SJCRH30 (cell line): ENCODE measurements at places on chromosomes 11 and 22. TPM values are rescaled to one million over a fixed set of nuclear protein-coding genes. Genes with fewer than 3 reads are reported as not detected.

The MMP27 gene
- not detected in 2 replicates for total RNA-seq

The KRTAP5-9 gene
- not detected in 2 replicates for total RNA-seq

The SLC6A5 gene
- not detected in 2 replicates for total RNA-seq

The FBLN1 gene
- 19.6 and 21.0 TPM in 2 replicates for total RNA-seq

The SYT8 gene
- total RNA-seq: 1.7 and 2.7 TPM in 2 replicates

GRCh38 chr22:50081426-50082196 is 3.6 kb downstream of the MLC1 start:
- DNase-seq: no peak

GRCh38 chr11:61650781-61651571 is 29.2 kb upstream of the DAGLA start:
- peak; percentile 98 for DNase-seq

DNA sequence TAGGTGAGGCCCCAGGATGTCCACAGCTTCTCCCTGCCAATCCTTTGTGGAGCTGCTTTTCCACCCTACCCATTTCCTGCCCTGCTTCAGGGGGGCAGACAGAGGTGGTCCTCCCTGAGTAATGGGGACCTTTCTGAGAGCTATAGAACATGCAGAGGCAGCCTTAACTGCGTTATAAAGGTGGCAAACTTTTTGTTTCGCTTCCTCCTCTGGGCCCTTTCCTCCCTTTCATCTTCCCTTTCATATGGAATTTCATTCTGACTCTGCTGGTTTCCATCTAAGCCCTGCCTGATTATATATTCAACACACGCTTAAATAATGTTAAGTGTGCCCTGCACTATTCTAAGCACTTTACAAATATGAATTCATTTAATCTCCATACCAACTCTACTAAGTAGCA is 169.3 kb upstream of the E2F8 start:
- DNase-seq: no peak

GRCh38 chr11:61966734-61967115 is 709 bp downstream of the FTH1 start:
- peak; percentile 43 for DNase-seq

- no peak for DNase-seq
Measured at GRCh38 chr11:13939961-13940906, 22.3 kb upstream of the SPON1 start.

DNA sequence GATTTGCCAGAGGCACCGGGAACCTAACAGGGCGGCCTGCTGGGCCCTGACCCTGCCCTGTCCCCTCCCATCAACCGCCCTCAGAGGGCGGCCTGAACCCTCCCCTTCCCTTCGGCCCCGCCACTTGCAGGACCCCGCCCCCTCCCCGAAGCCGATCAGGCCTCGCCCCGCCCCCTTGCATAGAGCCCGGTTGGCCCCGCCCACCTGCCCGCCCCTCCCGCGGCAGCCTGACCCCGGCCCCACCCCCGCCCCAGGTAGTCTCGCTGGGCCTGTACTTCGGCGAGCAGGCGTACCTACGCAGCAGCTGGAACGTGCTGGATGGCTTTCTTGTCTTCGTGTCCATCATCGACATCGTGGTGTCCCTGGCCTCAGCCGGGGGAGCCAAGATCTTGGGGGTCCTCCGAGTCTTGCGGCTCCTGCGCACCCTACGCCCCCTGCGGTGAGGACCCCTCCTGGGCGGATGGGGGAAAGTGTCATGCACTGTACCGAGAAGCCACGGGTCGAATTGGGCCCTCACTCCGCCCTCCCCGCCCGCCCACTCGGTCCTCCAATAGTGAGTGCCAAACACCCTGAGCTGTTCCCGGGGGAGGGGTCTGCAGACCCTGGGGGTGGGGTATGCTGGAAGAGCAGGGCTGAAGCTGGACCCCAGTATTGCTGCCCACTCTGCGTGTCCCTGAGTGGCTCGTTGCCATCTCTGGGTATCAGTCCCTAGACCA is 94.1 kb downstream of the CACNA1I start:
- DNase-seq: no peak

DNA sequence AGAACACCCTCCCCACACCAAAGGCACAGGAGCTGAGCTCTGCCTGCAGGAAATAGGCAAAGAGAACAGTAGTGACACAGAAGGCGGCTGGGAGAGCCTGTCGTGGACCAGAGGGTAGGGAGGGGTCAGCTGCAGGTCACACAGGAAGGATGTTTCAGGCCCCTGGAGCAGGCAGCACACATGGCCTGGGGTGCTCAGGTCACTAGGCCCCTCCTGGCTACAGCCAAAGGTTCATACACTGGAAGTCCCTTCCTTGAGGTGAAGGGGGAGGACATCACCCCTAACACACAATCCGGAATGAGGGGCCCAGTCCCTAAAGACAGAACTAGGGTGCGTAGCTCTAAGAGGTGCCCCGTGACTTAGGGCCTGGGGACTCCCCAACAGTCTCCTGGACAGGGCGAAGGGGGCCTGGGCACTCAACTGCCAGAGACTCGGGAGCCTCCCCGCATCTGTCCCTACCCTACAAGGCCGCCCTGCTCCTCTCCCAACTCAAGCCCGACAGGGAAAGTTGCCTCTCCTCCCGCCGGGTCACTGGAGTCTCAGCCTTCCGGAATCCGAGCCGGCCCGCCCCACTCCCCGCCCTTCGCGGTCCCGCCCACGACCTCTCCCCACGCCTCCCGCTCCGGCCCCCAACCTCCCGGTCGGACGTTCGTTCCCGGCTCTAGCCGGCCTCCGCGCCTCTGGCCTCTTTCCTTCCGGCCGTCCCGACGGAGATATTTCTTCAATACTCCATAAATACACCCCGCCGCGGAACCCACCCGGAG is at the start of gene CYB5R2:
CYB5R2 (minus strand) TSS at position 541 of the 764 bp plus-strand sequence. CDS start 675 bp downstream, outside the sequence.
- no peak for DNase-seq

- no peak for DNase-seq
Measured at GRCh38 chr11:19450282-19450681, 209.5 kb upstream of the E2F8 start.

DNA sequence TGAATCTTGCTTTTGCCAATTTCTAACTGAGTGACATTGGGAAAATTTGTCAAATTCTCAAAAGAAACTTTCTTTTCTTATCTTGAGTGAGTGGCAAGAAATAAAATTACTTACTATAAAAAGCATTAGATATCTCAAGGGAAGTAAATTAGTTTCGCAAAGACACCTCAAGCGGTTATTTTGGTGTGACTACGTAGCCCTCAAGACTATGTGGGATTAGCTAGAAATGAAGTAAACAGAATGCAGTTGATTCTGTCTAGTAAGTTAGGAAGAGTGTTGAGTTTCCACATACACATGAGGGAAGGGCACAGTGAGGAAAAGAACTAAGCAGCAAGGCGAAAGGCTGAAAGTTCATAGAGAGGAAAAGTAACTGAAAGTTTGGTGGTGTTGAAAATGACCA is 28.3 kb upstream of the MS4A6A start:
- DNase-seq: no peak

DNA sequence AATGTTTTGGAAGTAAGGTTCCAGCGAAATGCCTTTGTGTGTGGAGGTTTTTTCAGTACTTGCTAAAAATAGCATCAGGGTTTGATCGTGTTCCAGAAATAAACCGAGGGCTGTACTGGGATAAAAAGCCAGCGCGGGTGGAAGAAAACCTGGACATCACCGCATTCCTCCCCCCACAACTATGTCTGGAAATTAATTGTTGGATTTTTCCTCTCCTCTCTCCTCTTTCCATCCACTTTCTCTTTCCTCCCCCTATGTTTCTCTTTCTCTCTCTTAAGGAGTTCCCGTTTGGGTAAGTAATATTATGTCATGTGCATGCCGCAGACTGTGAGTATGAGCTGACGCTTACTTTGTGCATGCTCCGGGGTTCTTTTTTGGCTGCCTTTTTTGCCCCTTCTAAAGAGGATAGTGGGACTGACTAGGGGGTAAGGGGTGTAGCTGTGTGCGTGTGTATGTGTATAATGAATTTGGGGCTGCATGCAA is 104.2 kb upstream of the HSD17B12 start:
- DNase-seq: peak; percentile 18

DNA sequence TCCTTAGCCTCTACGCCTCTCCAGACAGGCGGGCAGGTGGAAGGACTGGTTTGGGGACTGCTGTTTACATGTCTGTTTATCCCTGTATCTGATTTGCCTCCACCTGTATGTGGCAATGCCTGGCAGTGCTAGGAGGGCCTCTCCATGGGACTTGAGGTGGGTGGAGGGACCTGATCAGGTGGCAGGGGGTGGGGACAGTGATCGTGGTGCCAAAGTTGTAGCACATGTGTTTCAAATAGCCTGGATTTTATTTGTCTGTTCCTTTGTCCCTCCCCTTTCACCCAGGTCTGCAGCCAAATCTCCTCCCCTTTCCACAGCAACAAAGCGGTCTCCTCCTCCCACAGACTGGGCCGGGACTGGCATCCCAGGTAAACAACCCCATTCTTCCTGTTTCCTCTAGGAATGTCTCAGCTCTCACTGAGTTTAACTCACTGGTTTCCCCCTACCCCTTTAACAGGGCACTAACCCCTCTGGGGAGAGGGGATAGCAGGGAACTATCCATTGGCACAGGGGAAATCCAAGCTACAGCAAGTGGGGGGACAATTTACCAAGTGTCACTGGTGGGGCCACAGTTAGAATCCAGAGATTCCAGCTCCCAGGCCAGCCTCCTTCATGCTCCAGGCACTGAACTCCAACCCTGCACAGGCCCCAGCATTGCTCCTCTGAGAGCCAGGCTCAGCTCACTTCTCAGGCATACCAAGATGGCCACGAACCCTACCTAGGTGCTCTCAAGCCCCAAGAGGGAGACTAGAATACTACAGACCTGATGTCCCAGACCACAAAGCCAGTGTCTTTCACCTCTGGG is 22.9 kb upstream of the TLCD5 start:
- DNase-seq: no peak

GRCh38 chr11:115132436-115133228 is 371.6 kb downstream of the CADM1 start:
- no peak for DNase-seq

DNA sequence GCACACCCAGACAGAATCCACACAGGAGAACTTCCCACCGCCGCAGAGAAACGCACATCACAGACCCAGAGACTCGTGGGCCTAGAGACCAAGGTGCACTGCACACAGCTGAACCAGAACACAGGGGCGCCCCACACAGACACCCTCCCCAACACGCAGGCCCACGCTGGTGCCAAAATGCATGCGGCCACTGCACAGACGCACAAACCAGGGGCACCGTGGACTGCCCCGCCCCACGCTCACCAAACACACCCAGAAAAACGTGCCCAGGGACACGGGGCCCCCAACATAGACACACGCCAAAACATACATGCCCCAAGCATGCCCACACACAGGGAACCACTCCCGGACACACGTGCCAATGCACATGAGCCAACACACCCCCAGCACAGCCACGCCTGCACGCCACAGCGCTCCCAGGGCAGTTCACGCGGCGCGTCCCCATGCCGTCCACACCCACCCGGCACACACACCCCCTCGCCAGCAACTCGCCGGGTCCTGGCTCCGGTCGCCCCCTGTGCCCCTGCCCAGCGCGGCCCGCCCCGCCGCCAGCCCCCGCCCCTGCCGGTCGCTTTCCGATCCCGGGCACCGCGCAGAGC is 7.8 kb downstream of the ELFN2 start:
- no peak for DNase-seq

DNA sequence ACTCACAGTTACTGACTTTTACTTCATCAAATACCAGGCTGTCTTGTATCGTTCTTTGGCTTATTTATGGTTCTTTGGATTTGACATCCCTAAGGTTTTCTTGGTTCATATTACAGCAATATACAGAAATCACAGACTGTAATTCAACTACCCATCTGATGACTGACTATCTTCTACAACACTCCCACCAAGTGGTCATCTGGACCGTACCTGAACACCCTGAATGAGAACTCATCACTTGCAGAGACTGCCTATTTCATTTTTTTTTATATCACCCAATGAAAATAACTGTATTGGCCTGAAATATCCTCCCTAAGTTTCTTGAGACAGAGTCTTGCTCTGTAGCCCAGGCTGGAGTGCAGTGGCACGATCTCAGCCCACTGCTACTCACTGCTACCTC is 9.5 kb upstream of the UPB1 start:
- no peak for DNase-seq

- DNase-seq: no peak
Measured at GRCh38 chr22:22161924-22162851, 82.4 kb upstream of the VPREB1 start.

DNA sequence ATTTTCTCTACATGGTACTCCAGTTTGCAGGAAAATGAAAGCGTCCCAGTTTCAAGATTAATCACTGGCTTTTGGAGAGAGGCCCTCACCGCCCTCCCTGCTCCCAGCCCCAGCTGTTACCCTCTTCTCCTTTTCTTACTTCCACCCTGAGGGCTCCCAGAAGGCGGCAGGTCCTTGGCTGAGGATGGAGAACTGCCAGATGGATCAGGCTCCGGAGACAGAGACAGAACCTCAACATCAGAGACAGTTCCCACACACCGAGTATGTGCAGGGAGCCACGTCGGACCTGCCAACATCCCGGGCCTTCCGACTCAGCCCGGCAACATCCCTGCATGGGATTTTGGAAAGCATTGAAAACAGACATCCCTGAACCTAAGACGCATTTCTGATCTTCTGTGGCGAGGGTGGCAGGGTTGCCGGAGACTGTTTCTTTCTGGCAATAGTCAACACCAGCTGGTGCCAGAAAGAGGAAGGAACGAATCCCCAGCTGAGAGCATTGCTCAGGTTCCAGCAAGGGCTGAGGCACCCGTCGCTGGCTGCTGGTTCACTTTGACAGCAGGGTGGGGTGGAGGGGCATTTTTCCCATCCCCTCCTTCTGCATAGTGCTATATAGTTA is 467.1 kb downstream of the MIAT start:
- peak; percentile 35 for DNase-seq

- no peak for DNase-seq
Measured at GRCh38 chr11:28528217-28528616, 420.0 kb downstream of the METTL15 start.

DNA sequence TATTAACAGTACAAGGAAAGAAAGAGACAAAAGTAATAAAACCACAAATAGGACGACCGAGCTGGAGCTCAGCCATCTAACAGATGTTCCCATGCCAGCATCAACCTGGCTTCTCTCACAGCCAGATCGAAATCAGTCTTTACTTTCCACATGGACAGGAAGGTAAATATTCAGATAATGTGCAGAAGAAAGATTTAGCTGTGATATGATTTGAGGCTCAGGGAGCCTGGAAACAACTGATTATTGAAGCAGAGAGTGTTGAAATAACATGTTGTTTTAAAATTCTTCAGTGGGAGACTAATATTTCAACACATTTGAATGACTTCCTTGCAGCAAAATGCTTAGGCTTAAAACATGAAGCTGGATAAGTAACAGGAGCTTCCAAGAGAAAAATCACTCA is 546.8 kb downstream of the ETS1 start:
- no peak for DNase-seq

DNA sequence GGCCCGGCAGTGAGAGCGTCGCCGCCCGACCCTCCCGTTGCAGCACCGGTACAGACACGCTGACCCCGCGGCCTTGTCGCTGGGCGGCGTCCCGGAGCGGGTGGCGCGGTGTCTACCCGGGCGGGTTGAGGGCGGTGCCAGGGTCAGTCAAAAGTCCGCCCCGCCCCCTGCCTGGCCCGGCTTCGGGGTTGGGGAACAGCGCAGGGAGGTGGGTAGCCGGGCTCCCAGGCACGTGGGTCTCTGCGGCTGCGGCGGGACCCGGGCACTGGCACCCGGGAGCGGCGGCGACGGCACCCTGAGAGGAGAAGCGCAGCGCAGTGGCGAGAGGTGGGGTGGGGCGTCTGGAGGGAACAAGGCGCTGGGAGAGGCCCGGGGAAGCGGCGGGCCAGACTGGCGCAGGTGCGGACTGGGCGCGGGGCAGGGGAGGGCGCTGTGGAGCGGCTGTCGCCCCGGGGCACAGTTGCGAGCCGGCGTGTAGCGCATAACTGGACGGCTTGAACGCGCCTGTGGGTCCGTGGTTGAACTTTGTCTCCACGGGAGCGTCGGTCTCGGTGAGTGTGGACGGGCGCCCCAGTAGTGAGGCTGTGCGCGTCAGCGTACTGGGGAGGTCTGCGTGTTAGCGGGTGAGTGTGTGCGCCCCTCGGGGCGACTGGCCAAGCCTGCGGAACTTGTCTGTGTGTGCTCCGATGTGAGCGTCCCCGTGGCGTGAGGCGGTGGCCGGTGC is at the start of gene P2RY2:
P2RY2 (plus strand) TSS at position 176 of the 724 bp plus-strand sequence. CDS start 15,879 bp downstream, outside the sequence.
- no peak for DNase-seq
